ENCODE measurements at places on chromosomes 1 and 21. TPM values are rescaled to one million over a fixed set of nuclear protein-coding genes. Genes with fewer than 3 reads are reported as not detected.

GRCh38 chr1:189662190-189662589 is 815.5 kb downstream of the BRINP3 start:
- DNase-seq: no peak

GRCh38 chr1:227415115-227415790 is 97.0 kb upstream of the CDC42BPA start:
- no peak for DNase-seq

GRCh38 chr1:178122283-178122682 is 28.4 kb downstream of the RASAL2 start:
- no peak for DNase-seq

The NCF2 gene
- 2.9 TPM for polyA plus RNA-seq

The S100A8 gene
- 3.4 TPM for polyA plus RNA-seq

The SLFNL1 gene
- 1.1 TPM for polyA plus RNA-seq

GRCh38 chr1:207973898-207974568 is 63.1 kb upstream of the CD34 start:
- no peak for DNase-seq

- DNase-seq: peak; percentile 92
Observed at GRCh38 chr21:41419921-41420862, 5.8 kb upstream of the MX1 start.

DNA sequence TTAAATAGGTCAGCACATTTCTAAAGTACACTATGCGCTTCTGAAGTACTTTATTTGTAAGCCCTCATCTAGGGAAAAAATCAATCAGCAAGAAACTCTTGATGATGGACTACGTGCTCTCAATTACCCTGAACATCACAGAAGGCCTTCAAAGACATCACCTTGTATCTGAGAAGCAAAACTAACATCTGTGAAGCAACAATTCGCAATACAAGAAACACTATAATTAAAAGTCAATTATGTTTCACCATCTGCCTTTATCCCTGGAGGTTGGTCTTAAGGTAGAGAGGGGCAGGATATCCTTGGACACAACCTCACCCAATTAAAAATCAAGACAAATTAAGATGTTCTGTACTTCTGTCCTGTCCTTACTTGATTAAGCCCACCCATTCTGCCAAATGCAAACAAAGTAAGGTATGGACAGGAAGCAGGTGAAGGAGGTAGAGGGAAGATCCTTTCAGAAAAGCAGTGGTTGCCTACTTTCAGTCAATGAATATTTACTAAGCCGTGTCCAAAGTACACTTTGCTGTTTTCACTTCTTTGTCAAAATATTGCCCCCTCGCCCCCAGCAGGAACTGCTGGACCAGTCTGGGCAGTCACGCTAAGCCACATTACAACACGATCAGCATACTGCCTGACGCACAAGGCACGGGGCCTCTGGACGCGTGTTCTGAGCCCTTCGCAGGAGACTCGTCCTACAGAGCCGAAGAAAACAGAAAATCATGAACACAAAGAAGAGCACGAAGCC is 887 bp downstream of the SLC19A2 start:
- DNase-seq: peak; percentile 48

GRCh38 chr1:55981010-55981650 is 598.2 kb downstream of the PLPP3 start:
- DNase-seq: no peak

- DNase-seq: no peak
Observed at GRCh38 chr1:223635236-223635635, 30.3 kb downstream of the CAPN8 start.

- no peak for DNase-seq
Observed at GRCh38 chr21:45954261-45954660, 27.3 kb upstream of the COL6A1 start.

The IFI44L gene
- 7.6 TPM for polyA plus RNA-seq

The GSTM5 gene
- polyA plus RNA-seq: 44.7 TPM

- DNase-seq: peak; percentile 97
Observed at GRCh38 chr1:161045736-161046604, at the start of gene USF1. TSS of gene USF1 (minus strand) at chr1:161045977. CDS start at chr1:161043275, 2,702 bp downstream.

DNA sequence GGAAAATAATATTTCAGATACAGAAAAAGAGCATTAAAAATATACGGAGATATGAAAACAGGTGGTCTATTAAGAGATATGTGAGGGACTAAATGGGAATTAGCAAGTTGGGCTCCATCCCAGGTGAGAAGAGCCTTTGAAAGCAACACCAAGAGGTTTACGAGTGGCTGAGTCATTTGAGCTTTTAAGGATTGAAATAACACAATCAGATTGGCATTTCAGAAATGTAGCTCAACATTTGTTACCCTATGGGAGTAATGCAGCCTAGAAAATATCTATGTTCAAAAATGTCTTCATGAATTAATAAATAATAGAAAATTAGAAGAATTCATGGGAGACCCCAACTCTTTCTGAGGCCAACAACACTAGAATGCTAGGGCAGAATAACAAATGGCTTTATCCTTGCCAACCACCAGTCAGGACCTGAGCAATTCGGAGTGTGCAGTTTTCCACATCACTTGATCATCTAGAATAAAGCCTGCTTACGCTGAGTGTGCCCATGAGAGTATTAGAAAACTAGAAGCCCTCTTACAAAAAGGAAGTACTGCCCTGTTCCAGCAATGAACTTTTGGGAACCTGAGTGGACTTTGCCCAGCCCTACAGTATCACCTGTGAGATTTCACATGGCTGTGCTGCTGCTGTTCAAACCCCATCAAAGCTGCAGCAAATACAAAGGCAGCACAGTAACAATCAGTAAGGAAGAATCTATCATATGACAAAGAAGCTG is 538.0 kb upstream of the CAMK1G start:
- no peak for DNase-seq

The SPOCD1 gene
- 0.45 TPM for polyA plus RNA-seq

- DNase-seq: no peak
Observed at GRCh38 chr1:209756615-209757445, 977 bp downstream of the TRAF3IP3 start.

DNA sequence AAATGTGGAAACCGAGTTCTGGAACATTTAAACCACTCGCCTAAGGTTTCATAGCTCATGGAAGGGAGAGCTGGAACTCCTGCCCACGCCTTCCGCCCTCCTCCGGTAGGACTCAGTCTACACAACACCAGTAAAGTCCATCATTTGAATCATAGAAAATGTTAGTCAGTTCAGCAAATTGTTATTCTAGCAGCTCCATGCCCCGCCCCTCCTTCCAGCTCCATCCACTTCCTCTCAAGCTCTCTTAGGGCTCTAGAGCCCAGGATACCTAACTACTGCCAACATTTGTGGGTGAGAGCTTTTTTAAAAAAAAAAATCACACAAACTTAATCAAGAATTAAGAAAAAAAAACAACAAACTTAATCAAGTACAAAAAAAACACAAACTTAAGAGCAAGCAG is 121.8 kb downstream of the TBX15 start:
- no peak for DNase-seq

The PDPN gene
- polyA plus RNA-seq: 16.4 TPM

DNA sequence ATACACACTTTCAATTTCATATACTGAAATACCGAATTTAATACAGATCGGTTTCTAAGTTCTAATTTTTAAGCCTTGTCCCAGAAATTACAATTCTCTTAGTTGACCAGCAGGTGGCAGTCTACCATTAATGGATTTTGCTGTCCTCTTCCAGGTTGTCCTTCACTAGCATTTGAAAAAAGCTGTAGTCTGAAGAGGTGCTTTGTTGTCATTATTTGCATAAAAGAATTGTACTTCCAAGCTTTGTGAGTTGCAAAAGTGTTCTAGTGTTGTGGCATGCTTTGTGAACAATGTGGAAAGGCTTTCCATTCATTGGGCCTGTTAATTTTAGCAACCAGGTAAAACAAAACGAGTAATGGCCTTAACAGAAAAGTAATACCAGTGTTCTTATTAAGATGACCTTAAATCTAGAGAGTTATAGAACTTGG is 193.6 kb downstream of the RPS6KC1 start:
- DNase-seq: peak; percentile 43
